ENCODE measurements at places on chromosomes 4 and X. TPM values are rescaled to one million over a fixed set of nuclear protein-coding genes. Genes with fewer than 3 reads are reported as not detected.
A peak's percentile ranks its signal among the peaks of the same experiment; 100 is the strongest.

Gene GPR34
- total RNA-seq, result not detected

Gene SLC49A3
- 0.31 TPM for total RNA-seq

Gene CENPVL1
- total RNA-seq, result not detected

Gene TBC1D1
- total RNA-seq, result 46.9 TPM

DNA sequence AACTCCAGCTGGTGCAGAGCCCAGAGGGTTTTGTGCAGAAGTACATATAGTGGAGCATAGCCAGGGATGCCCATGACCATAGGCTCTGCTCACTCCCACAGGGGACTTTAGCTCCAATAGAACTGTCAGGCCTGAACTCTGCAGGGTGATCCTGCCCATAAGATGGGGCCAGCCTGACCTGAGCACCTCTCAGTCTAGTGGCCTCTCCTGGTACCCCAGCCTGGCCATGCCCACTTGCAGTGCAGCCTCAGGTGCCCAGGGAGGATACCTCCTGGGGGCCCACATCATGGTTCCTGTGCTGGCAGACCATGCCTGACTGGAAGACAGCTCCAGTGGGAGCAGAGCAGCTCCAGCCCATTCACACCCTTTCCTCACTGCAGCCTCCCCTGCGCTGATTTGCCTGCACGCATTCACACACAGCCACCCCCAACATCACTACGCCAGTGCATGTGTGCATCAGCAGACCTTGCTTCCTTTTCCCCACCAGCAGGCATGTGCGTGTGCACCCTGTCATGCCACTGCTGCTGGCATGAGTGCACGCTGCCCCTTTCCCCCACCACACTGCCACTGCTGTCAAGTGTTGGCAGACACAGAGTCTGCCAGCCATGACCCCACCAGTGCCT is 53.0 kb upstream of the MMAA start:
- peaks cover 16% of the 10 kb centered on the region for H3K27me3 ChIP-seq
- H3K4me3 ChIP-seq, result no peak overlapping the region
- no peak overlapping the region for H3K27ac ChIP-seq
- H3K36me3 ChIP-seq, result no peaks in the 10 kb centered on the region

- no peak for DNase-seq
- peaks cover 11% of the 10 kb centered on the region for H3K36me3 ChIP-seq
- H3K4me3 ChIP-seq, result no peak overlapping the region
- H3K4me1 ChIP-seq, result no peaks in the 10 kb centered on the region
- no peaks in the 10 kb centered on the region for H3K27me3 ChIP-seq
- H3K27ac ChIP-seq, result no peak overlapping the region
Observed at GRCh38 chrX:124103966-124104365, 142.5 kb downstream of the STAG2 start.

- H3K4me3 ChIP-seq, result no peak overlapping the region
- H3K27me3 ChIP-seq, result no peaks in the 10 kb centered on the region
- no peaks in the 10 kb centered on the region for H3K36me3 ChIP-seq
- no peak overlapping the region for H3K27ac ChIP-seq
- DNase-seq, result no peak
- no peaks in the 10 kb centered on the region for H3K4me1 ChIP-seq
Observed at GRCh38 chrX:12118134-12118533, 20.1 kb upstream of the FRMPD4 start.

DNA sequence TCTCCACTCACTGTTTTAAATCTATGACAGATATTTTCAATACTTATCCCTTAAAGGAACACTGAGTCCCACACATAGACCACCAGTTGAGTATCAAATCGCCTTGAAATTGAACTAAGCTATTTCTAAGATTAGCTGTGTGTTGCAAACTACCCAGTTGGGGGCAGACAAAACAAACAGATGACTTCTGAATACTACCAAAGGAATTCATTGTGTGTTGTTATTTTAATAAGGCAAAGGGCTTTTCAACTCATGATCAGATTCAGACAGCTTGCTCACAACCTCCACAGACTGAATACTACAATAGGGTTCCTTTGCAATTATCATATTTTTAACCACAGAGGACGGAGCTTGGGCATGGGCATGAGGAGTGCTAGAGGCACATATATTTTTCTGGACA is 283.0 kb upstream of the GPC4 start:
- no peak for DNase-seq
- no peak overlapping the region for H3K4me3 ChIP-seq
- peaks cover 17% of the 10 kb centered on the region for H3K4me1 ChIP-seq
- H3K27ac ChIP-seq, result peak overlapping the region; percentile 29
- H3K27me3 ChIP-seq, result peaks cover 3% of the 10 kb centered on the region

DNA sequence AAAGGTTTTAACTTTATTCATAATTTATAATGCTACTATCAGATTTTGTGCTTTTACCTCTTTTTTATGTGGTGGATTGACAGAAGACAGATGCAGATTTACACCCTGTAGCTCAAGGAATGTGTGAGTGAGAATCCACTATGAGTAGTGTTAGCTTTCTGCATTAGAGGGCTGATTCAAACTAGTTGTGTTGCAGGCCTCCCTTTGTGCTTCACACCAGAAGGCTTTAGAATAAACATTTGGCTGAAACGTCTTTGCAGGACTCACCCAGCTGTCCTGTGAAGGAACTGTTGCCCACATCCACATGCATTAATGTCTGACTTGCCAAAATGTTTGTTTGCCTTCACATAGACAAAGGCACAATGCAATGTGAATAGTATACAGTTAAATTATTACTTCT is 127.0 kb downstream of the PCDH7 start:
- H3K27me3 ChIP-seq, result no peaks in the 10 kb centered on the region
- peaks cover 6% of the 10 kb centered on the region for H3K36me3 ChIP-seq

GRCh38 chr4:27176400-27176799 is 315.8 kb downstream of the STIM2 start:
- no peaks in the 10 kb centered on the region for H3K4me1 ChIP-seq
- no peak overlapping the region for H3K27ac ChIP-seq
- DNase-seq, result no peak
- no peaks in the 10 kb centered on the region for H3K27me3 ChIP-seq
- H3K4me3 ChIP-seq, result no peak overlapping the region

DNA sequence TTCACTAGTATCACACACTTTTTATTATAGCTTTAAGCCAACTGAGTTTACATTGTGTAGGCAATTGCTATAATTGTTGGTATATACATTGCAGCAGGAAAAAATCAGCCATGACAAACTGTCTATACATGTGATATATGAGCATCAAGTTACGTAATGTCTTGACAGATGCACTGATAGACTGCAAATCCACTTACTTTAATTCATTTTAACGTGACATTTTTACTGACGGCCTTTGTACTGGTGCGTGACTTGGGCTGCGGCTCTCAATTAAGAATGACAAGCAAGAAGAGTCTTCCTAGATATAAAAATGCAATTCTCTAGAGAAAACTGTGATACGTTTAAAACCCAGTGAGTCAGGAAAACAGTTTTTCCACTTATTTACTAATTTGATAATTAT is 143.8 kb downstream of the ACTRT1 start:
- no peaks in the 10 kb centered on the region for H3K4me1 ChIP-seq
- H3K27ac ChIP-seq, result no peak overlapping the region
- DNase-seq, result no peak
- H3K27me3 ChIP-seq, result no peaks in the 10 kb centered on the region
- H3K4me3 ChIP-seq, result no peak overlapping the region
- no peaks in the 10 kb centered on the region for H3K36me3 ChIP-seq

Measured in osteocyte (in vitro differentiated cells).